HFFc6 (cell line): ENCODE measurements at places on chromosomes 12 and 14.
A peak's percentile ranks its signal among the peaks of the same experiment; 100 is the strongest.

GRCh38 chr14:56720703-56721460 lies 89.4 kb downstream of the OTX2 start:
- DNase-seq: no peak

DNA sequence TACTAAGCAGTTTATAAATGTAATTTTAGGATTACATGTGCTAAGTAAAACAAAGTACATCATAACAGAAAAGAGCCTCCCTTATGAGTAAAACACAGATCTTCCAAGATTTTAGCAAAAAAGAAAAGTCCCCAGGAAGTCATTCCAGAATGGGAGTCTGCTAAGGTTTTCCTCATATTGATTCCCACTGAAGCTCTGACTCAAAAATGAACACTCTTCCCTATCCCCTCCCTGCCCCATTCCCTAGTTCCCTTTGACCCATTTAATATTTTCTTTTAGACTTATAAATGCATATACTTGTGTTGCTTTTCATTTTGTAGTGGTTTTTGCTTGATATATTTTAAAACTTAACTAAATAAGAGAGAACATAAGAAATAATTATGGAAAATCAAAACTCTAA lies 40.1 kb downstream of the PTGER2 start:
- DNase-seq: no peak

DNA sequence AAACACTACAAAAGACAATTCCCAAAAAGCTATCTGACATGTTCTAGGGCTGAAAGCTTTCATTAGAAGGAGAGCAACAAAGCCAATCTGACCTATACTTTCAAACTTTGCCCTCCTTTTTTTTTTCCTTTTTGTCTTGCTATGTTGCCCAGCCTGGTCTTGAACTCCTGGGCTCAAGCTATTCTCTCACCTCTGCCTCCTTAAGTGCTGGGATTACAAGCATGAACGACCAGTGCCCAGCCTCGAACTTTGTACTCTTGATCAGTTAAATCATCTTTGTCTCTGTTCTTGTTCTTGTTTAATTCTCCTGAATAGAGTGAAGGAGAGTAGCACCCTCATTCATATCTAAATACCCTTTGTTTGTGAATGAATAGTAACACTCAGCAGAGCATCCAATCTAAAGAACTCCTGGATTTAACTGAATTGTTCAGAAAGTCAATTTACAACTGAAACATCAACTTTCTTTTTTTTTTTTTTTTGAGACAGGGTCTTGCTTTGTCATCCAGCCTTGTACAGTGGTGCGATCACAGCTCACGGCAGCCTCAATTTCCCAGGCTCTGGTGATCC lies 22.1 kb downstream of the ERP29 start:
- DNase-seq: no peak

- DNase-seq: no peak
These were observed 42.5 kb upstream of the C14orf180 start for GRCh38 chr14:104536942-104537612.

DNA sequence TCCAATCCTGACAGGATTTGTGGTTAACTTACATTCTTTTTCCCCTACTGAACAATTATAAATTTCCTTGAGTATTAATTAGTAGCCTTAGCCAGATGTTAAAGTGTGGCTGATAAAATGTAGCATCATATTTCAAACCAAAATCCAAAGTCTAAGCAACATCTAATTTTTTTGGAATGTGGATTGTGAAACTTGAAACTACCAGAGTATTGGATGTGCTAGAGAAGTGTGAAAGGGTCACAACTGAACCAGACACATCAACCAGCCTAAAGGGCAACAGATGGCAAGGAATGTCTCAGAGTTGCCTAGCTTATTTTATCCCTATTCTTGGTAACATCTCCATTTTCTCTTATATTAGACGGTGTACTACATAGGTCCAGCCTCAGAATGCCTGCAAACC lies 153.1 kb upstream of the DCN start:
- DNase-seq: no peak

GRCh38 chr12:122891661-122892525 lies 4.0 kb downstream of the VPS37B start:
- DNase-seq: peak; percentile 79

DNA sequence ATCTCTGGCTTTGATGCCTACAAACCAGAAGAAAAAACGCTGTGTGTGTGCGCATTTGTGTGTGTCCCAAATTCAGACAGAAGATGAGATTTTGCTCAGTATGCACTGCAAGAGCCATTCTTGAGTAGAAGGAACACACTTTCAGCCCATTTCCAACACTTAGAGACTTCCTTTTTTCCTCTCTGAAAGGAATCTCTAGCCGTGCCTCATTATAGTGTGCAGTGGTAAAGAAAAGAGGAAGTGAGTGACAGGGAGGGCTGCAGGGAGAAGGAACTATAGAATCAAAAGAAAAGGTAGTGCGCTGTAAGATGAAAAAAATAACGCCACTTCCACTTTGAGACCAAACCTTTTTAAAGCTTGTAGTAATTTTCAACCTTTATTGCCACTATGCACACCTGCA lies 1400.9 kb upstream of the FLRT2 start:
- DNase-seq: no peak

DNA sequence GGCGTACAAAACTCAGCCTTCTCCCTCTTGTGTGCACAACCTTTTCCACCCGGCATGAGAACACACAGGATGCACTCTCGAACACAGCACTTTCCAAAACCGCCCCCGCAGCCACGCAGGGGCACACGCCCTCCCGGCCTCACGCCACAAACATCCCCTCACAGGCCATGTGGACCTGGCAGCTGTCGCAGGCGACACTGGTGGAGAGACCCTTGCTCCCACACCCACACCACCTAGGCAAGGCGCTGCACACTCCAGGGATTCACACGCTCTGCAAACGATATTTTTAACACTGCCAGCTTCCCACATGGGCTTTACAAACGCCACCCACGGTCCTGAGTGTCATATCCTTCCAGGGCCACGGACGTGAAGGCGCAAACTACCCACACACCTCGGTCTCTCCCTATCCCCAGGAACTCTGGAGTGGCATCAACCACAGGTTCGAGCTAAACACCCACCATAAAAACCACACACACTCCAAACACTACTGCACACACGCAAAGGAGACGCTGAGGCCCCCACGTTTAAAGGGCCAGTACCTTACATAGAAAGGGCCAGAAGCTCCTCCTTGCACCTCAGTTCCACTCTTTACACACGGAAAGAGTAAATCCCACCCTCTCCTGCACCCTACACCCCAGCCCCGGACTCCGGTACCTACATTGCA lies 12.4 kb upstream of the ITGB7 start:
- no peak for DNase-seq

GRCh38 chr14:60656686-60657455 lies 7.6 kb upstream of the SIX1 start:
- peak; percentile 44 for DNase-seq

DNA sequence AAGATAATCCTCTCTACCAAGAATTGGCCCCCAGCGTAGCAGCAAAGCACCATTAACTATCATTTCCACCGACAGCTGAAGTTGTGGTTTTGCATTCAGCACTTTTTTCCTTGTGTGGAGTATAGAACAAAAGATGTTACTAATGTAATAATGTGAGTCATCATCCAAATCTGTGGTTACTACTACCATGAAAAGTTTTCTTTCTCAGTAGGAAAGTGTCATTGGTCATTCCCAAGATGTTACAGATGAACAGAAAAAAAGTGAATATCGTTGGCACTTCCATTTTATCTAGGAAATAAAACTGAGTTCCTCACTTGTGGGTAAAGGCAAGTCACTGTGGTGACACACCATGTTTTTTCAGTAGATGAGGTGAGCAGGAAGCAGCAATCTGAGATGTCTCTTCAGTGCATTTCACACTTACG lies 30.3 kb upstream of the IFNG start:
- peak; percentile 11 for DNase-seq

DNA sequence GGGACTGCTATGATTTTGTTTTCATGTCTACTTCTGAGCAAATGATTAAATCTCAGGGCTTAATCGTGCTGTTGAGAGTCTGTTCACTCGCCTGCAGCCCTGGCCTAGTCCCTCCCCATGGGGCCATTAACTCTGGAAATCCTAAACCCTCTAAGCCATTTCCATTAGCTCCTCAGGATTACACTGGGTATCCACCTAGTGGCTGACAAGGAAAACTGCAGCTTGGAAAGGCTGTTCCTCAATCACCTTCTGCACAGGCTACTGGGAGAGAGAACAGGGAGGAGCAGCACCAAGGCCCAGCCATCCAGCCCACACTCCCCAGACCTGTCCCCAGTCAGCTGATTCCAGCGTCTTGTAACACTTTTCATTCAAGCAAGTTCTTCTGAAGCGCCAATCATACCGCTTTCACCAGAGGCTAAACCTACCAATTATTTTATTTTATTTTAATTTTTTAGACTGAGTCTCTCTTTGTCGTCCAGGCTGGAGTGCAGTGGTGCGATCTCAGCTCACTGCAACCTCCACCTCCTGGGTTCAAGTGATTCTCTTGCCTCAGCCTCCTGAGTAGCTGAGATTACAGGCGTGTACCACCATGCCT lies 48.7 kb downstream of the NEUROD4 start:
- DNase-seq: peak; percentile 68

- DNase-seq: no peak
These were observed 7.5 kb downstream of the CAMKK2 start for GRCh38 chr12:121288986-121289385.

DNA sequence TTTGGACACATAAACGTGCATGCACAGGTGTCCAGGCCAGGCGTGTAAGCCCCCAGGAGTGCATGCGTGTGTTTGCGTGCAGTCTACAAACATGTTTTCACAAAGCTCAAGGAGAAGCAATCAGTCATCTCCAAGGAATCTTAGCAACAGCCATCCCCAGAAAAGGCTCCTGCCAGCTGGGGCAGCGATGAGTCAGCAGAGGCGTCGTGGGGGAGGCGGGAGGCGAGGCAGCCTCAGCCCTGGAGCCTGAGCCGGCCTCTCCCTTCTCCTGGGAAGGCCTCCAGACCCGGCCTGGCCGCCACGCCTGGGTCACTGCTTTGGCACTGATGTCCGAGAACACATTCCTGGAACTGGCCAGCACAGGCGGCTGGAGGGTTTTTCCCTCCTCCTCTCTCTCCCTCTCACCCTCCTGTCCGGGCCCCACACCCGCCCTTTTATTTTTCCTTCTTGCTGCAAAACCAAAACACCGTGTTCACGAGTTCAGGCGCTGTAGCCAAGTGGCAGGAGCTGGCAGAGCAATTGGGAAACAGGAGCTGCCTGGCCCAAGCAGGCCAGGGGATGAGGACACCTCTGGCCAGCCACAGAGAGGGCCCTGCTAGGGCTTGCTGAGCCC lies 92.7 kb downstream of the LRRC74A start:
- peak; percentile 99 for DNase-seq

GRCh38 chr12:83619973-83620372 lies 933.3 kb downstream of the TMTC2 start:
- no peak for DNase-seq

DNA sequence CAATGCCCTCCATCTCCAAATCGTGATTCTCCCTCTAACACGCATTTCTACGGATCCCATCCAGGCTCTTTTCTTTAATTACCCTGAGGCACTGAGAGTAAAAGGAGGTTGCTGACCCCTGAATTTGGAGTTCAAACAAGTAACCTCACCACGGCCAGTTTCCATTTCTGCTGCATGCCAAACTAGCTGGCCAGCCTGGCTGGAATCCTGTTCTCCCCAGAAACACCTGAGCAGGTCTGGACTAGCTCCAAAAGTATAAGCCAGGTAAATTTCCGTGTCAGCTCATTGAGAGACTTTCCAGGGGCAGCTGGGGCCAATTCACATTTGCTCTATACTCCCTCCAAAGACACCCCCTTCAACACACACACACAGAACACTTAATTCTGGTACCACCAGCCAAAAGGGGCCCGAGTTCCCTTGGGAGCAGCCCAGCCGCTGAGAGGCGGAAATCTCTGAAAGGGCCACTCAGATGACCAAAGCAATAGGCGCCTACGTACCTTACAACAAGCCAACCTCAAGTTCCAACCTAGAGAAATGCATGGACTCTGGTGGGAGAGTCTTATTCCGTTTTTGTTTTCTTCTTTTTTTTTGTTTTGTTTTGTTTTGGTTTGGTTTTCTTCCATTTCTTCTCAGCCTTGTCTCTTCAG lies 131.4 kb downstream of the NDUFA12 start:
- DNase-seq: no peak

DNA sequence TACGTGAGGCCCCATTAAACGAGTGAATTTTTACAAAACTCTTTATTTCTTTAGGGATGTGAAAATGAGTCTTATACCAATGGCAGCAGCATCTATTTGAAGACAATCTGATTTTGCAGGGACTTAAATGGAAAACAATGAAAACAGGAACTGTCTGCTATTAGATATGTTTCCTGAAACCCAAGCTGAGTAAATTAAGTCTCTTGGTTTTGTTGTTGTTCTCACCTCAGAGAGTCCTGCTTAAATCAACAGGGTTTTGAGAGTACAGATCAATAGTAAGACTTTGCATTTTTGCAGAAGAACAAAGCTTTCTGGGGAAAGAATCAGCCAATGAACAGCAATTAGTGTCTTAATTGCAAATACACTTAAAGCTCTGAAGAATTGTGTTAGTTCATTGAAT lies 39.1 kb upstream of the LGR5 start:
- no peak for DNase-seq

- no peak for DNase-seq
These were observed 144.7 kb downstream of the SMOC1 start for GRCh38 chr14:70023871-70024270.

- DNase-seq: no peak
These were observed 125.6 kb upstream of the NOS1 start for GRCh38 chr12:117486840-117487659.

- DNase-seq: no peak
These were observed 101.2 kb downstream of the NINJ2 start for GRCh38 chr12:561908-562593.

DNA sequence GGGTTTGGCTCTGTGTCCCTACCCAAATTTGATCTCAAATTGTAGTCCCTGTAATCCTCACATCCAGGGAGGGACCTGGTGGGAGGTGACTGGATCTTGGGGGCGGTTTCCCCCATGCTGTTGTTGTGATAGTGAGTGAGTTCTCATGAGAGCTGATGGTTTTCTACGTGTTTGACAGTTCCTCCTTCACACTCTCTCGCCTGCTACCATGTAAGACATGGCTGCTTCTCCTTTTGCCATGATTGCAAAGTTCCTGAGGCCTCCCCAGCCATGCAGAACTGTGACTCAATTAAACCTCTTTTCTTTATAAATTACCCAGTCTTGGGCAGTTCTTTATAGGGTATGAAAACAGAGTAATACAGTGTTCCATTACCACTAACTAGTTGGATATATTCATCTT lies 10.3 kb upstream of the LRRC23 start:
- DNase-seq: no peak

GRCh38 chr12:2110849-2111566 lies 58.2 kb downstream of the CACNA1C start:
- no peak for DNase-seq

DNA sequence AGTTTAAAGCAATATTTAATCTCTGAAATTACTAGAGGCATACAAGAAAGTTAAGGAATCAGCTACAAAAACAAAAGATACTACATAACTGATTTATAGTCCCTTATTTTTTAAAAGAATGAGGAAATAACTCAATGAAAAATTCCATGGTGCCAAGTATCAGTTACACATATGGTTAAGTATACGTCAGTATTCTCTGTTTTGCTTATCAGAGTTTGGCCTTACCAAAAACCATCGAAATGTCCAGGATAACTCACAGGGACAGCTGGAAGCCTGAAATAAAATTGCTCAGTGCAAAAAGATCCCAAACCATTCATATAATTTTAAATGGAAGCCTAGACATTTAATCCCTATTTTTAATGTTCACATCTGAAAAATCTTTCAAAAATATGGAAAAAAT lies 3.6 kb downstream of the CFL2 start:
- DNase-seq: peak; percentile 20
